ENCODE measurements at places on chromosomes 3 and 15.

GRCh38 chr15:101058735-101059134 is 139.6 kb downstream of the LRRK1 start:
- DNase-seq: no peak

DNA sequence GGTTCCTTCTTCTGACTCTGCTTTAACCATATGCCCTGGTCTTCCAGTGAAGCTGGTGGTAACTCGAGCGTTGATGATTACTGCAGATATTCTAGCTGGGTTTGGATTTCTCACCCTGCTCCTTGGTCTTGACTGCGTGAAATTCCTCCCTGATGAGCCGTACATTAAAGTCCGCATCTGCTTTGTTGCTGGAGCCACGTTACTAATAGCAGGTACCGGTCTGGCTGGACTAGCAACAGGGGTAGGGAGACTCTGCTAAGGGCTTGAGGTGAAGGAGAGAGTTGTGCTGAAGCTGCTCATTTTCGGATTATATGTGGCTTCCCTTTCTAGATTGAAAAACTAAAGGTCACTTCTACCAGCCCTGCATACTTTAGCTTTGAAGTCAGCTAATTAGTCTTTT is 16.8 kb downstream of the CLDN16 start:
- no peak for DNase-seq

- DNase-seq: no peak
Observed at GRCh38 chr3:177114253-177114652, 83.0 kb downstream of the TBL1XR1 start.

- DNase-seq: no peak
Observed at GRCh38 chr15:72770673-72771328, 12.8 kb downstream of the ADPGK start.

DNA sequence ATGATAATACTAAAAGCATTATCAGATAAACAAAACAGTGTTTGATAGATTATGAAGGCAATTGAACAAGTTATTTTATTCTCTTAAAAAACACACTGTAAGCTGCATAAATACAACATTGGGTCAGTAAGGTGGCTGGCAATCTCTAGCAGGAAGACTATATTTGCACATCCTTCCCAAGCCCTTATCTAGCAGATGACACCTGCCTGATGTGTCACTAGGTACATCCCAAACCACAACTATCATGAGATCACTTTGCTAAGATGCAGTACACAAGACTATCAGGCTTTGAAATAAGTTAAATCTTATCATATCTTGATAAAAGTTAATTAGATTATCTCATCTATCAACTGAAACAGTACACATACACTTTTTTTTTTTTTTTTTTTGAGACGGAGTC is 417.4 kb downstream of the MECOM start:
- DNase-seq: no peak

Data from MV-4-11 (cell line).